Breast epithelium (tissue), 4 donors: ENCODE measurements at places on chromosomes 5 and 9. TPM values are rescaled to one million over a fixed set of nuclear protein-coding genes. Genes with fewer than 3 reads are reported as not detected.

Gene TSTD2
- total RNA-seq = 25.9 TPM

Gene LMX1B
- total RNA-seq = 9.2 TPM

Gene CA9
- not detected for total RNA-seq

Gene CCIN
- total RNA-seq = 0.80 TPM

Gene ANGPTL2
- total RNA-seq = 61.8 TPM

Gene BOD1
- 61.5 TPM for total RNA-seq

Gene REXO4
- total RNA-seq = 20.5 TPM

Gene FLT4
- 35.7 TPM for total RNA-seq

Gene ORM2
- total RNA-seq = 1.6 TPM

Gene IFNA2
- total RNA-seq = not detected

Gene OLFML2A
- total RNA-seq = 25.2 TPM

Gene PIP5KL1
- 5.2 TPM for total RNA-seq

Gene C5orf34
- 1.8 TPM for total RNA-seq

Gene FUT7
- not detected for total RNA-seq

Gene GFRA3
- not detected for total RNA-seq

Gene FNIP1
- 70.9 TPM for total RNA-seq

Gene DMGDH
- total RNA-seq = 1.5 TPM

Gene HK3
- total RNA-seq = 2.5 TPM

Gene C9
- 1.8 TPM for total RNA-seq

Gene PHF24
- total RNA-seq = 0.15 TPM

Gene INSL4
- not detected for total RNA-seq

Gene C9orf50
- not detected for total RNA-seq

Gene RC3H2
- total RNA-seq = 38.6 TPM

Gene IL12B
- total RNA-seq = not detected

Gene GAS1
- 79.8 TPM for total RNA-seq

Gene SPATA9
- total RNA-seq = 0.32 TPM
